ENCODE measurements at places on chromosomes 6 and 20.

DNA sequence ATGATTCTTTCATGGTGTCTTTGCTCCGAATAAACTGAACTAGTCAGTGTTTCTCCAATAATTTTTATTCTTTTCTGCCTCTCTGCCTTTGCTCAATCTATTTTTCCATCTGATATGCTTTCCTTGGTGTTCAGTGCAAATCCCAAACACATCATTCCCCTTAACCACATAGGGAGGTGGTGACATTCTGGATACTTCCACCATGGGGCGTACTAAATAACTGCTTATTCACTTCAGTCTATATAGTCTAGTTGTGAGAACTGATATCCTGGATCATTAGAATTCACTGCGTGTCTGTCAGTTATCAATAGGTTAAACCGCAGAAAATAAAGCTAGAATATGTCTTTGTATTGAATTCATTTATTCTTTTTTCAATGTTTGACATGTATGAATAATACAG, 83.1 kb downstream of the KCNQ5 start:
- no peak overlapping the region for H3K27ac ChIP-seq
- H3K27me3 ChIP-seq: no peaks in the 10 kb centered on the region
- no peak overlapping the region for H3K4me3 ChIP-seq
- peaks cover 21% of the 10 kb centered on the region for H3K4me1 ChIP-seq

- H3K27me3 ChIP-seq: peaks cover 22% of the 10 kb centered on the region
- H3K4me1 ChIP-seq: peaks cover 3% of the 10 kb centered on the region
- no peak for DNase-seq
- no peaks in the 10 kb centered on the region for H3K36me3 ChIP-seq
- H3K4me3 ChIP-seq: no peak within 1 kb of the TSS
These were observed at the start of gene TRIM15 for GRCh38 chr6:30163090-30163917. Gene TRIM15 (plus strand): TSS chr6:30163546. CDS start chr6:30163685, 139 bp downstream.

GRCh38 chr20:50745634-50746137, 14.3 kb downstream of the PARD6B start:
- no peaks in the 10 kb centered on the region for H3K27me3 ChIP-seq
- H3K36me3 ChIP-seq: no peaks in the 10 kb centered on the region
- H3K27ac ChIP-seq: no peak overlapping the region
- no peak for DNase-seq

GRCh38 chr20:32495949-32496348, 89.2 kb downstream of the NOL4L start:
- no peak overlapping the region for H3K27ac ChIP-seq
- no peaks in the 10 kb centered on the region for H3K27me3 ChIP-seq
- H3K36me3 ChIP-seq: no peaks in the 10 kb centered on the region
- no peak for DNase-seq
- H3K4me1 ChIP-seq: peaks cover 21% of the 10 kb centered on the region

DNA sequence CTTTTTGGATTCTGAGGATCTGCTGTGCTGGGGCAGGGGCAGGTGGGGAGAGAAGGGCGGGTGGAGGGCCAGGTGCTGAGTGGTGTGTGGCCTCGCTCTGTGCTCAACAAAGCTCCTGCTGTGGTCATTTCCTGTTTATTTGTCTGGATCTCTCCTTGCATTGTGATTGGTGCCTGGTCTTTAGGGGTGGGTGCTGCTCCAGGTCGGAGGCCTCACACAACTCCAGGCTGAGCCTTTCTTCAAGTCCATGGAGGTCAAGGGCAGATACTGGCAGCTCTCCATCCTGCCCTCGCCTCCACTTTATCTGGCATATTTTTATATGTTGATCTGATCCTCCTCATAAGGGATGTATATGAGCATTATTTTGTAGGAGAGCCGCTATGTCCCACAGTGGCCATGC, 36.2 kb downstream of the HLA-F start:
- DNase-seq: no peak
- H3K4me3 ChIP-seq: no peak overlapping the region
- no peaks in the 10 kb centered on the region for H3K36me3 ChIP-seq
- peaks cover 46% of the 10 kb centered on the region for H3K4me1 ChIP-seq
- H3K27me3 ChIP-seq: peaks cover 20% of the 10 kb centered on the region

All from HFFc6 (cell line).